ENCODE measurements at places on chromosomes 3 and 15.

- no peak for DNase-seq
These were observed 99.7 kb upstream of the VGLL3 start for GRCh38 chr3:87090631-87091030.

GRCh38 chr15:25903024-25903581 lies 40.0 kb upstream of the ATP10A start:
- DNase-seq: no peak

DNA sequence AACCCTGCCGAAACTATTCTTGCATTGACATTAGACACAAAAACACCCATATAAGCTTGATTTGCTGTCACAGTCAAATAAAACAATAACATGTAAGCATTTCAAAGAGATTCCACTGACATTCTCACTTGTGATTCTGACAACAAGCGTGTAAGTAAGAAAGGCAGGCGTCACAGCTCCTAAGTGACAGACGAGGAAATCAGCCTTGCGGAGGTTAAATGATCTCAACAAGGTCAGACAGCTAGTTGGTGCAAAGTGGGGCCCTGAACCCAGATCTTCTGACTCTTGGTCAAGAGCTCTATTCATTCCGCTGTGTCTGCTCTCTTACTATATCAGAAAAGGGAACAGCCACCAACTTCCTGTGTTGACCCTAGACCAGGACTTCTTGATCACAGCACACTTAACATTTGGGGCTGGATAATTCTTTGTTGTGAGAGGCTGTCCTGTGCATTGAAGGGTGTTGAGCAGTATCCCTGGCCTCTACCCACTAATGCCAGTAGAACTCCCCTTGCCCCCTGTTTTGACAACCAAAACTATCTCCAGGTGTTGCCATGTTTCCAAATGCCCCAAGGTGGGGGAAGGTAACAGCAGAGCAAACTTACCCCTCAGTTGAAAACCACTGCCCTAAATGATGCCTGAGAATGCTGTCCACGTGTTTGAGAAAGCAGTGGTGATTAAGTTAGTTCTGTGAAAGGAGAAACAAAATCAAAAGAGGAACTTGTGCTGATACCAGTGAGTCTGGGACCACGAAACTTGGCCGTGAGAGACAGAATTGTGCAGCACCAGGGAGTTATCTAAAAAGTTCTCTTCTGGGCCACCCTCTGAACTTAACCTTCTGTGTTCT lies 86.1 kb downstream of the LIPC start:
- no peak for DNase-seq

DNA sequence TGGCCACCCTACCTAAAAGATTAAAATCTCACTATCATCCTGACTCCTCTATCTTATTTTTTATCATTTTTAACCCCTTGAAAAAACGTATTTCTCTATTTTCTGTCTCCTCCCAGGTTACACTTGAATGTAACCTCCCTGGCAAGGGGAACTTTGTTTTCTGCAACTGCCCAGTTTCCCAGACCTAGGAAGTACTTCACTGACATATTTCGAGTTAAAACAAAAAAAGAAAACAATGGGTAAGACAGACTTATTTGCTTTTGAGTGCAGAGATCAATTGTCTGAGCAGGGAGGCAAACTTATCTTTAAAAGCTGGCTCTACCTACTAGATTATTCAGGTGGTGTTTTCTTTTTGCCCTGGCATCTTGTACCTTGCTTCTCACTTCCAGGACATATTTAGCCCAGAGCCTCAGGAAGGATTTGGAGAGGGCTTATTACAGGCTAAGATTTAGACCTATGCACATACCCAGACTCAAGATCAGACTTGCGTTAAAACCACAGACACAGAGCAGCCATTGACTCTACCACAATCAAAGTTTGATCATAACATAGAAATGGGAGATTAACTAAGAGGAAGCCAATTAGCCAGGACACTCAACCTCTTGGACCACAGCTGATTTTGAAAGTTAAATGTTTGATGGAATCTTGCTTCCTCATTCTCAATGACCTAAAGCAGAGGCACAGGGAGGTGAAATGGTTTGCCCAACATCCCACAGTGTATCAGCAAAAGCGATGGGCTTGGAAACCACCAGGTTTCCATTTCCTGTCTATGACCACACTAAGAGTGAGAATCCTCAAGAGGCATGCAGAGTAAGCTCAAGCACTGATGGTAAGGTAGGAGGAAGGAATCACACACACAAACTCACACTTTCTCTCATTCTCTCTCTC lies 169.5 kb upstream of the THBS1 start:
- DNase-seq: no peak

- DNase-seq: no peak
These were observed 340.9 kb upstream of the TBL1XR1 start for GRCh38 chr3:177538048-177538749.

DNA sequence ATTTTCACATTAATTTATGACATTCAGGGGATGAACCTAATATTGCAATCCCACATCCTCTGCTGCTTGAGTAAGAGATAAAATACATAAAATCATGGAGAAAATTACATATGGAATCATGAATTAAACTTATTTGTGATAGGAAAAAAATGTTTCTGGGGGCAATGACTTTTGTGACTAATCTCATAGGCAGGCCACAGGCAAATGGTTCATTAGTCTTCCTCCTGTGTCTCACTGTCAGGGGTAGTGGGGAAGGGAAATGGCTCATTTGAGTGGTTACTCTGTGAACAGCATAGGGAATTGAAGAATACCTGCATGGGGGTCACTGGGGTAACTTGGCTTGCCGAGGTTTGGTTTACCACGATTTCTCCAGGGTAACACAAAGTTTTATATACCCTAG lies 72.0 kb downstream of the TFG start:
- no peak for DNase-seq

DNA sequence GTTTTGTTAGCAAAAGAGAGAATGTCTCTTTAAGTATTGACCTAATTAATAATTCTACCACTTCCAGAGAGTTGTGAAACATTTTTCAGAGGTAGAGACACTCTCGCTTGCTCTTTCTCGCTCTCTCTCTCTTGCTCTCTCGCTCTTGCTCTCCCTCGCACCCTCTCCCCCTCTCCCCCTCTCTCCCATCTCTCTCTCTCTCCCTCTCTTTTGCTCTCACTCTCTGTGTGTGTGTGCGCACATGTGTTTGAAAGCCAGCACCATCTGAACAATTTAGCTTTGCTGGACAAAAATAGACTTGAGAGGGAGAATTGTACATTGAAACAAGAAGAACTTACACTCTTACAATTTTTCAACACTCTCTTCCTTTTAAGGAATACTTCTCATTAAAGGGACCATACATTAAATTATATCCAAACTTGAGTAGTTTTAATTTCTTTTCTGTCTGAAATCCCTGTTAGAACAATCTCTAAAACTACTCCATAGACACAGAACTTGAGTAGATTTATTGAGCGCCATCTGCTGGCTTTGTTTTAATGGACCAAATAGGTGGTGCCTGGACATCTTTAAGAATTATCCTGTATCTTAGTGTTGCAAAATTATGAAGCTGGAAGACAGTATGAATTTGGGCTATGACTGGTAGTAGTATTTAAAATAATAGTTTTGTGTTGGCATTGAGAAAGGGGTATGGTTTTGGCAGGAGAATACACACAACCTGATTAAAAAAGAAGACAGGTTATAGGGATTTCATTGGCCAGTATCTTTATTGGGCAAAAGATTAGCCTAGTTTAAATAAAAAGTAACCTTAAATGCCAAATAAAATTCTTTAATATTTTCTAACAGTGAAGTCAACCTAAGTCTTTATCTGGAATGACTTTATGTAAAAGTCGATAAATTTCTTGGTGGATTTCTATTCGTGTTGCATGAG lies 124.6 kb downstream of the AKAP13 start:
- DNase-seq: peak; percentile 24

DNA sequence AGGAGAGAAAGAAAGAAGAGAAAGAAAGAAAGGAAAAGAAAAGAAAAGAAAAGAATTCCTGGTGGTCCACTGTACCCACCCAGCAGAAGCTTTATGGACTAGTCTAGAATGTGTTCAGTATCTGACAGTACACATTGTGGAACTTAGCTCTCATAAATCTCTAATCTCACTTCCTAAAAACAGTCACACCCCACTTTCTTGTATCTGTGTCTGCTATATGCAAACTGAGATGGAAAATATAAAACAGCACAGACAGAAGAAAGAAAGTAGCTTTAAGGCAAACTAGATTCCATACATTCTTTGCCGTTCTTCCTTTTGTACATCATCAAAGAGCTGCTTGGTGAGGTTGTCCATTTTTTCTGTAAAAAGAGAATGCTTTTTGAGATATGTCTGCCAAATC lies 41.1 kb upstream of the GNB5 start:
- DNase-seq: no peak

GRCh38 chr15:75449585-75450306 lies 1.7 kb downstream of the SIN3A start:
- no peak for DNase-seq

- DNase-seq: peak; percentile 22
These were observed 41.5 kb downstream of the DLG1 start for GRCh38 chr3:197256836-197257444.

DNA sequence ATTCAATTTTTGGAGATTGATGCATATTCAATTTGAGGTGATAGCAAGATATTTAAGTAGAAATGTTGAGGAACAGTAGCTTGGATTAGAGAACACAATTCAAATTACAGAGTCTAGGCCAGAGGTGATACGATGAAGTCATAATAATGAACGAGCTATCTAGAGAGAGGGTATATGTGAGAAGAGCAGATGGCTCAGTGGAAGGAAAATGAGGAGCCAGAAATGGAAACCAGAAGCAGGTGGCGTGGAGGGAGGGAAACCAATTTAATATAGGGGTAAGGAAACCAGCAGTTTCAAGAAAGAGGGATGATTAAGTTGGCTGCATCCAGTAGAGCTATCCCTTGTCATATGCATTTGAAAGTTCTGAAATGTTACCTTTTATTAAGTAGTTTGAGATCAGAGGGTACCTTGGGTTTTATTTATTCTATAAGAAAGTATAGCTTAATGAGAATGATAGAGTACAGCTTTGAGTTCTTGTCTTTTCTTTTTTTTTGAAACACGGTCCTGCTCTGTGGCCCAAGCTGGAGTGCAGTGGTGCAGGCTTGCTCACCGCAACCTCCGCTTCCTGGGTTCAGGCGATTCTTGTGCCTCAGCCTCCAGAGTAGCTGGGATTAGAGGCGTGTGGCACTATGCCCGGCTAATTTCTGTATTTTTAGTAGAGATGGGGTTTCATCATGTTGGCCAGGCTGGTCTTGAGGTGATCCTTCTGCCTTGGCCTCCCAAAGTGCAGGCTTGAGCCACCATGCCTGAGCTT lies 22.1 kb downstream of the NCK1 start:
- DNase-seq: no peak

DNA sequence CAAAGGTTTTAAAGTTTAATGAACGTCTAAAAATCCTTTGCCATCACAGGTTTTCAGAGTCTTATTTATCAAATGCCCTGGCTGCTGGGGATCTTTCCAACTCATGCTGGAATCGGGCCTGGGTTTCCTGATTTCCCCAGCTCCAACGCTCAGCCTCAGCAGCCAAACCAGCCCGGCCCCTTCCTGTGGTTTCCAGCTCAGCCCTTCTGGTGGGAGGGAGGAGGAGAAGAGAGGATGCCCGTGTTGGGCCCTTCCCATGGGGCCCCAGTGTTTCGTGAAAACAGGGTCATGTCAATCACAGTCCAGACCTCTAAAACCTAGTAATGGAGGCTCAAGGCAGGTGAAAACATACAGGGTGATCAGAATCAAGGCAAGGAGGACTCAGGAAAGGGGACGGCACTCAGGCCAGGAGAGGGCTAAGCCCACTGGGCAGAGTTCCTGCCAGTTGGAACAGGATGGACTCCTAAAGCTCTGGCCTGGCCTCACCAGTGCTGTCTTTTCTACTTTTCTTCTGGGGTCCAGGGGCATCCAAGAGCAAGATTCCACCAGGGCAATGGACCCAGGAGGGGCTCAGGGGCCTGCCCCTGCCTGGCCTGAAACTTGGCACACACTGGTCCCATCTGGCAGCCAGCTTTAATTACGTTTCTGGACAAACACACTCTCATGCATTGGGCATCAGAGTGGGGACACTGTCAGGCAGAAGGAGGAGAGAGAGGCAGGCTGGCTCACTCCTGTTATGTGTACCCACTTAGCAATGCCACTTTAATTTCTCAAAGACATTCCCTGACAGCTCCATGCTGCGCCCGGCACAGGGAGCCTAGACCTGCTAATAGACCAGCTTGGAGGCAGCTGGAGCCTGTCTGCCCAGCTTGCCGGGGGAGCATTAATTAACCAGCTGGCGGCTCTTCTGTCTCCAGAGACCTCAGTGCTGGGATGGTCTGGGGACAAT lies 194.6 kb downstream of the FAM43A start:
- DNase-seq: no peak

GRCh38 chr15:65535192-65535591 lies 4.9 kb downstream of the HACD3 start:
- peak; percentile 52 for DNase-seq

- no peak for DNase-seq
These were observed 105.0 kb downstream of the GRM7 start for GRCh38 chr3:6965881-6966280.

DNA sequence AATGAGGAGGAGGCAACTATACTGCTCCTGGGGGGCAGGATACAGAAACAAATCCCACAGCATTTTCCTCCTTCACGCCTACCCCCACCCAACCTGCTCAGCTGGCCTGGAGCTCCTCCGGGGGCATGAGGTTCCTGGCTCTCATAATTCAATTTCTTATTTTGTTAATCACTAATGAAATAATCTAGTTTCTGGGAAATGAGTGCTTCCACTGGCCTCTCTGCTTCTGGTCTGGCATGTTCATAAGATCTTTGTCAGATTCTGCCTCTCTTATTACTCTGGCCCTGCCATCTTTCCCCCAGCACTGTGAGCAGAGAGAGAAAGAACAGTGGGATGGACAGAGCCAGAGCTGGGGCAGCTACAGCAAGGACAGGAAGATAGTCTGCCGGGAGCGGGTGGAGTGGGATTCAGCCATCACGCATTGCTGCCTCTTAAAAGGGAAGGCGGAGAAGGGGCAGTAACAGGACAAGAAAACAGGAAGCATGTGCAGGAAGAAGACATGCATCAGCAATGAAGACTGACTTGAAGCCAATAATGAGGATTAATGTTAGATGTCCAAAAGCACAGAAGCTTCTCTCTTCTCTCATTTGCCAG lies 13.6 kb downstream of the RPAP1 start:
- no peak for DNase-seq

GRCh38 chr3:192892981-192893700 lies 24.5 kb downstream of the MB21D2 start:
- DNase-seq: peak; percentile 50

Measured in RWPE1 (cell line).